Naive thymus-derived CD4-positive, alpha-beta T cell (primary cell): ENCODE measurements at places on chromosomes 2 and 18. TPM values are rescaled to one million over a fixed set of nuclear protein-coding genes. Genes with fewer than 3 reads are reported as not detected.

GRCh38 chr2:20516646-20517341, 69.9 kb downstream of the RHOB start:
- no peak overlapping the region for H3K4me3 ChIP-seq
- H3K4me1 ChIP-seq = no peaks in the 10 kb centered on the region
- no peak overlapping the region for H3K27ac ChIP-seq
- DNase-seq = no peak

GRCh38 chr2:113390124-113390849, 47.2 kb upstream of the ZNG1B start:
- no peaks in the 10 kb centered on the region for H3K4me1 ChIP-seq
- peak overlapping the region; percentile 73 for H3K4me3 ChIP-seq
- no peak overlapping the region for H3K27ac ChIP-seq

RGPD3 gene
- not detected for total RNA-seq

SERPINB3 gene
- total RNA-seq = not detected

CCDC141 gene
- 34.4 TPM for total RNA-seq

PLCL1 gene
- 29.6 TPM for total RNA-seq

CYS1 gene
- total RNA-seq = not detected

- H3K36me3 ChIP-seq = no peaks in the 10 kb centered on the region
- DNase-seq = no peak
- no peak overlapping the region for H3K27ac ChIP-seq
- no peaks in the 10 kb centered on the region for H3K27me3 ChIP-seq
- H3K4me1 ChIP-seq = no peaks in the 10 kb centered on the region
Measured at GRCh38 chr2:30400151-30400954, 46.7 kb upstream of the LCLAT1 start.

DNA sequence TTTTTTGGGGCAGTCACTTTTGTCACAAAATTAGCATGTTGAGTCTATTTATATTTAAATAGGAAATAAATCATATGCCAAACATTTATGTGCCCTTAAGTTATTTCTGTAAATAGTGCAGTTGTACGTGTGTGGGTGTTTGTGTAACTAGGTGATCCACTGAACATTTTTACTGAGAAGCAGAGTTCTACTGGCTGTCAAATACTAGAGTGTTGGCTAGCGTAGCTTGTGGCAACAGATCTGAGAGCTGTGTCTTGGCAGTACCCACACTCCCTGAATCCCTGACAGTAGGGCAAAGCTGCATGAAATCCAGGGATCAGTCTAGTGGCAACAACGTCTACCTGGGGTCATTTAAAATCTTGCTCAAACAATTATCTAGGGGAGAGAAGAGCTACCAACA, 273.1 kb upstream of the SLC8A1 start:
- no peak for DNase-seq
- H3K27me3 ChIP-seq = no peaks in the 10 kb centered on the region
- no peaks in the 10 kb centered on the region for H3K4me1 ChIP-seq
- no peak overlapping the region for H3K4me3 ChIP-seq
- no peaks in the 10 kb centered on the region for H3K36me3 ChIP-seq

DNA sequence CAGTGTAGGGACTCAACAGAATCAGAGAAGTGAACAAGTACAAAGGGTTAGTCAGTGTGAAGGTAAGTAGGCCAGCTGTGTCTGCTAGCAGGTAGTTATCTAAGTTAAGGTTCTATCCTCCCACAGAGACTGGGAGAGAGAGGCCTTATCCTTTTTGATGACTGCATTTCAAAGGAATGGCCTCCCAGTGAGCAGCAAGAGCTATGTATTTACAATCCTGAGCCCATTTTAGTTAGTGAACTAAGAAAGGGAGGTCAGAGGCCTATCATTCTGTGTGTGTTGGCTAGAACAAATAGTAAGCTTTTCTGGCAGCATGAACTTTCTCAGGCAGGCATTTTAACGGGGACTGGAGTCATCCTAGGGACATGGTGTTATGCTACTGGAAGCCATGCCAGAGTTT, 182.9 kb downstream of the VWC2L start:
- H3K4me1 ChIP-seq = no peaks in the 10 kb centered on the region
- DNase-seq = no peak
- no peaks in the 10 kb centered on the region for H3K27me3 ChIP-seq
- no peak overlapping the region for H3K4me3 ChIP-seq
